Suppressor macrophage treated with lipopolysaccharide for 1 hour (primary cell): ENCODE measurements at places on chromosomes 5 and 9.

DNA sequence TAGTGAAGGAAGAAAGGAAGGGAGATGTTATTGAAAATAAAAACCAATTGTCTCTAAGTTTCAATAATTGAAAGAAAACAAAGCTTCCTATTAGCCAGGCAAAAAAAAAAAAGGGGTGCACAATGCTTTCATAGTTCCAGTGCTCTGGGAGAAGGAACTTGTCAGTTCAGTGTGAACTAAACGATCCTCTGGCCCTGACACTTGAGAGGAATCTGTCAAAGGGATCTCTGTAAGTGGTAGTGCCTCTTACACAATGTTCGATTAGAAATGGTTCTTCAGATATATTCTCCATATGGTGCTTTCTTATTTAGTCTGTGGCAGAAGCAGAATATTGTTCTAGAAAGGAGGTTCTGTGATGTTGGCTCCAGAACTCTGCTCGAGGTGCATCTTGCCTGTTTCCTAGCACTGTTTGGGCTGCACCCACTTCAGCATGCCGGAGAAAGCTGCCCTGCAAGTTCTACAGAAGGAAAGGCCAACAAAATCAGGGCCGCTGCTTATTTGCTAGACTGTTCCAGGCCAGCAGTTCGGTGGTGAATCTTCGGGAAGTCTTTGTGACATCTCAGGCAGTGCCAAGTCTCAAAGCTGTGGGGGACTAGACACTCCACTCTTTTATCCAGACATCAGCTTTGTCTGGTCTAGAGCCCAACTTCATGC, 90.9 kb downstream of the PIK3R1 start:
- no peak for DNase-seq

DNA sequence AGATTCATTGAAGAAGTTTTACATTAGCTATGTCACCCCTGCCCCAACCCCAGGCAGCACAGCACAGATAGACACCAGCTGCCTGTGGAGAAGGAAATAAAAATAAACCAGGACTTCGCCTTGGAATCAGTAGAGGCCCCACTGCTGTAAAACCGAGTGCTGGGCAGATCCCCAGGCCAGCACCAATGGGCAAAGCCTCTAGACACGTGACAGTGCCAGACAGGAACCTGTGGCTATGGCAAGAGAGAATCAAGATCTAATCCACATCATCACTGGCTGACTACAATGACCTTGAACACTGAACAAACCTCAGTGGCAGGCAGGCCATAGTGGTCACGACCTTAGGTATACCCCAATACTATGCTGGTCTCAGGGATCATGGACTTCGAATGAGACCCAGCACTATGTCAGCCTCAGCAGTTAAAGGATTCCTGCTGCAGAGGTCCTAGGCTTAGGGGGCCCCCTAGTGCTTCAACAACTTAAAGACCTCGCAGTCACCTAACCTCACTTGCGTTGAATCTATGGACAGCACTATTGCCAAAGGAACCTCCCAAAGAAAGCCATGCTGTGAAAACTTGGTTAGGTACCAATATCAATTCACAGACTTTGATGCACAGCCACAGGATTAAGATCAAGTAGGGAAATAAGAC, 2118.6 kb upstream of the C9orf72 start:
- peak; percentile 22 for DNase-seq

GRCh38 chr9:132945186-132946130, 1.0 kb upstream of the TSC1 start:
- DNase-seq = peak; percentile 1

DNA sequence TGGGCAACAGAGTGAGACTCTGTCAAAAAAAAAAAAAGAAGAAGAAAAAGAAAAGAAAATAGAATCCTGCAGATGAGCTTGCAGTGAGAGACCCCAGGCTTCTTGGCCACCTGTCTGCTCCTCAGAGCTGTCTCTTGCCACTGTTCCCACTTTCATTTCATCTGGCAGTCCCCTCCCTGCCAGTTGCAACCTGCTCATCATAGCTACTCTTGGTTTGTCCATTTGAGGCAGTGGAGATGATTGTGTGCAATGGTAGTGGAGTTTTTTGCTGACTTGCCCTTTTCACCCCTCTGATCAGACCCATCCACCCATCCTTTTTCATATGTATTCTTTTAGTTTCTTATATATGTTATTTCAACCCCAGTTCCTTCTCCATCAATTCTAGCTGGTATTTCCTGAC, 28.7 kb downstream of the ANKRD33B start:
- no peak for DNase-seq

- DNase-seq = no peak
Measured at GRCh38 chr5:177482359-177482795, 8.9 kb upstream of the DBN1 start.
